ENCODE measurements at places on chromosomes 4 and X. TPM values are rescaled to one million over a fixed set of nuclear protein-coding genes. Genes with fewer than 3 reads are reported as not detected.

CSAG3 gene
- total RNA-seq: not detected

DNA sequence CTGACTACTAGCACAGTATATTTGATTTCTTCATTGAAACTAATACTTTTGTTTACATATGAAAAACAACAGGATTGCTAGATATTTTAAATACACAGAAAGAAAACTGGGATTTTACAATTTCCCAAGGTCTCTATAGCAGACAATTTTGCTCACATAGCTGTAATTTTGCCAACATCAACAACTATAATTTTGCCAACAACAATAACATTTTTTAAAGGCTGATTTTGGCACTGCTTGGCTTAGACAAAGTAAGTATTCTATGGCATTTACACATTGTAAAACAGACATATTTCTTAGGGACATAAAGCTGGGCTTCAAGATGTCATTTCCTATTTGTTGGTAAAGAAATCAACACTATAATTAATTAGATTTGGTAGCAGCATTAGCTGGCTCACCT, 922.1 kb downstream of the RAB28 start:
- no peaks in the 10 kb centered on the region for H3K27me3 ChIP-seq
- H3K27ac ChIP-seq: peak overlapping the region; percentile 8
- no peak for DNase-seq
- no peaks in the 10 kb centered on the region for H3K36me3 ChIP-seq
- H3K4me3 ChIP-seq: no peak overlapping the region

FAM149A gene
- 9.1 TPM for total RNA-seq

DNA sequence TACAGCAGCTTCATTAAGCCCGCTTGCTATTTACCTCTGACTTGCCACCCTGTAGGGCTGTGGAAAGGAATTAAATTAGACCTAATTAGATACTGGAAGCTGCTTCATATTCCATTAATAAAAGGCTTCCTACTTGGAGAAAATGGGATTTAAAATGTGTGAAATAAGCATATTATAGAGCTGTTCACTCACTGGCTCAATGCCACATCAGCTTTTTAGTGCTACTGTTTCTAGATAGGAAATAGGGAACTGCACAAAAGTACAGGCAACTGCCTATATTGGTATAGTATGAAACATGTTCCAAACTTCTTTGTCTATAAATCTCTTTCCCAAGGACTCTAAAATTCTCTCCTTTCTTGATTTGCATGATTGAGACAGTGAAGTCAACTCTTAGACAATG, 407.9 kb upstream of the AADAT start:
- no peaks in the 10 kb centered on the region for H3K36me3 ChIP-seq
- H3K27me3 ChIP-seq: no peaks in the 10 kb centered on the region

GRCh38 chr4:128241425-128241913, 46.1 kb downstream of the PGRMC2 start:
- H3K4me1 ChIP-seq: no peaks in the 10 kb centered on the region
- H3K4me3 ChIP-seq: no peak overlapping the region
- no peaks in the 10 kb centered on the region for H3K36me3 ChIP-seq
- no peaks in the 10 kb centered on the region for H3K27me3 ChIP-seq
- no peak overlapping the region for H3K27ac ChIP-seq
- peak; percentile 95 for DNase-seq

DNA sequence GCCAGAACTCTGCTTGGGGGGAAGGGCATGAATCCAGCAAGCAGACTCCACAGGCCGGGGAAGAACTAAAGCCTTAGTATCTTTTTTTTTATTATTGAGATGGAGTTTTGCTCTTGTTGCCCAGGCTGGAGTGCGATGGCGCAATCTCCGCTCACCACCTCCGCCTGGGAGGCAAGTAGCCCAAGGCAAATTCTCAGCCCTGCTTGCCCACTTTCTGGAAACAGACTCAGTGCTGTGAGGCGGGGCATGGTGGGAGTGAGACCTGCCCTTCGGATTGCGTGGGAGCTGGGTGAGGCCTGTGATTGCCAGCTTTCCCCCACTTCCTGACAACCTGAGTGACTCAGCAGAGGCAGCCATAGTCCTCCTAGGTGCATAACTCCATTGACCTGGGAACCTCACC, 348.8 kb downstream of the GASK1B start:
- no peaks in the 10 kb centered on the region for H3K36me3 ChIP-seq
- H3K4me1 ChIP-seq: no peaks in the 10 kb centered on the region
- no peak for DNase-seq
- H3K27me3 ChIP-seq: no peaks in the 10 kb centered on the region
- H3K4me3 ChIP-seq: no peak overlapping the region

DNA sequence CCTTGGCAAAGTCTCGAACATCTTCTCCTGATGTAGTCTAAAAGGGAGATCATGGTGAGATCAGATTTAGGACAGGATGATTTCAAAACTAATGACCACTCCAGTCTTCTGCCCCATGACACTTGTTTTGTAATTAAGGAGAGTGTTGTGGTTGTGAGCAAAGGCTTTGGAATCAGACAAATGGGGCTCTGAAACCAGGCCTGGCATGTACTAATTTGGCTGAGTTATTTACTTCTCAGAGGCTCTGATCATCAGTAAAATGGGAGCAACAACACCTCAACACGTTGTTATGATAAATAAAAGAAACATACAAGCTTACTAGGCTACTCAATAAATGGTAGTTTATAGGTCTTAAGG, 106.9 kb upstream of the FTHL17 start:
- no peak overlapping the region for H3K27ac ChIP-seq
- no peaks in the 10 kb centered on the region for H3K4me1 ChIP-seq
- no peaks in the 10 kb centered on the region for H3K27me3 ChIP-seq
- H3K4me3 ChIP-seq: no peak overlapping the region

- no peaks in the 10 kb centered on the region for H3K36me3 ChIP-seq
- H3K27me3 ChIP-seq: no peaks in the 10 kb centered on the region
- no peak for DNase-seq
Observed at GRCh38 chr4:13905543-13905942, 278.0 kb upstream of the BOD1L1 start.

GRCh38 chr4:81427344-81427821, 44.3 kb downstream of the RASGEF1B start:
- H3K27me3 ChIP-seq: no peaks in the 10 kb centered on the region
- H3K4me1 ChIP-seq: no peaks in the 10 kb centered on the region
- DNase-seq: peak; percentile 9

- no peaks in the 10 kb centered on the region for H3K4me1 ChIP-seq
- H3K36me3 ChIP-seq: no peaks in the 10 kb centered on the region
- H3K27ac ChIP-seq: no peak overlapping the region
- peaks cover 34% of the 10 kb centered on the region for H3K27me3 ChIP-seq
- no peak overlapping the region for H3K4me3 ChIP-seq
Observed at GRCh38 chrX:105168577-105168976, 51.9 kb downstream of the TEX13A start.

ARR3 gene
- total RNA-seq: not detected

Data from cardiac muscle cell (in vitro differentiated cells and primary cell).